ENCODE measurements at places on chromosomes 1 and 21.

DNA sequence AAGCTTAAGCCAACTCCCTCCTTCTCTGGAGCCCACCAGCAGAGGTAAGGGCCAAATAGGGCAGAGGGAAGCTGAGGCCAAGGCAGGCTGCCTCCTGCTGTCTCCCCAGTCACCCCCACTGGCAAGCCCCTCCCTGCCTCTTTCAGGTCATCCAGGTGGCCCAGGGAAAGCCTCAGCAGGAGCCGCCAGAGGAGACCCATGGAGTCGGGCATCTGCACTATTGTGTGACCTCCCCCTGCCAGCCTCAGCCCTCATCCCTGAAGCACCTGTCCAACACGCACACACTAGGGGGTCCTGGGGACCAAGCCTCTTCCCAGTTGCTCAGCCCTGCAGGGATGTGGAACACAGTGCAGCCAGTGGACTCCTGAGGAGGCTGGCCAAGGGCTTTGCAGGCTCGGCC is 5.3 kb upstream of the NAXE start:
- DNase-seq: no peak

DNA sequence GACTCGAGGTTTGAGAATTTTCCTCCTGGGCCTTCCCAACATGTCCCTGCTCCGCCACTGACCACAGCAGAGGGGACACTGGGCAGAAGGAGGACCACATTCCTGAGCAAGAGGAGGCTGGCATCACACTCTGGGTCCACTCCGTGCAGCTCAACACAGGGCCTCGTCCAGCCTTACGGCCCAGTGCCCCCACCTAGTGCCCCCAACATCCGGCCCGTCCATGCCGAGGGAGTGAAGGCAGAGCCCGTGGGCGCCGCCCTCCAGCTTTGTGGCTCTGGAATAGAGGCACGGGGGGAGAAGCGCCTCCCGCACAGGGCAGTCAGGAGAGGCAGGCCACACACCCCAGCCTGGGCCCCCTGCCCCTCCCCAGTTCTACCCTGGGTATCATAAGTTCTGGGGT is 158.3 kb downstream of the NPHP4 start:
- no peak for DNase-seq

DNA sequence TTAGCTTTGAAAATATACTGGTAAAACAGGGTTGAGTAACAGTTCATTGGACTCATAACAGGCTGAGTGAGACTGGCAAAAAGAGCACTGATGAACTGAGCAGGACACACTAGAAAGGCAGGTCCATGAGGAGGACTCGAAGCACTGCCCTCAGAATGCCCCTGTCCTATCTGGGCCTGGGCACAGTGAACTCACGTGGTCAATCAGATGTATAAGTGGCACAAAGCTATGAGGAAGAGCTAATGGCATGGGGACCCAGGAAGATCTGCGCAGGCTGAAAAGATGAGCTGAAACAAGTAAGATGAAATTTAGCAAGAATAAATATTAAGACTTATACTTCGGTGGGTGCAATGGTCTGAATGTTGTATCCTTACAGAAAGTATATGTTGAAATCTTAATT is 9.2 kb upstream of the RGS7 start:
- no peak for DNase-seq

DNA sequence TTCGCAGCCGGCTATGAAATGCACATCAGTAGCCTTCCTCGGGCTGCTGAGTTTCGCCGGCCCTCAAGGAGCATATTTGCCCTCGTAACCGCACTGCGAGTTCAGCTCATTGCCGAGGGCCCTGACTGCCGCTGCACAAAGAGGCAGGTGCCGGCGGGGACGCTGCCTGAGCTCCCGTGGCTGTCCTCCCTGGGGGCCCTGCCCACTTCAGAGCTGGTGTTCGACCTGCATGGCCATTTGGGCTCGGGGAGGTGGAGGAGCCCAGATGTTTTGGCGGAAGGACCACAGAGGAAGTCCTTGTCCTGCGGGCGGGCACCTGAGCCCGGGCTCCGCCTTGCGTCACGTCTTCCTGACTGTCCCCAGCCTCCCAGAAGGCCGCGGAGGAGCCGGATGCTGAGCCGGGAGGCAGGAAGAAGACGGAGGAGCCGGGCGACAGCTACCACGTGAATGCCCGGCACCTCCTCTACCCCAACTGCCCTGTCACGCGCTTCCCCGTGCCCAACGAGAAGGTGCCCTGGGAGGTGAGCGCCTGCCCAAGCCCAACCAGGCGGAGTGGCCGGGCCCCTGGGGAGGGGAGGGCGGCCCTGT is 29.9 kb upstream of the LRRC3 start:
- no peak for DNase-seq

GRCh38 chr1:1918901-1919303 is at the start of gene TMEM52:
Gene TMEM52, minus strand, starts transcription at chr1:1919279. Its CDS starts 14 bp downstream, at chr1:1919265.
- no peak for DNase-seq

DNA sequence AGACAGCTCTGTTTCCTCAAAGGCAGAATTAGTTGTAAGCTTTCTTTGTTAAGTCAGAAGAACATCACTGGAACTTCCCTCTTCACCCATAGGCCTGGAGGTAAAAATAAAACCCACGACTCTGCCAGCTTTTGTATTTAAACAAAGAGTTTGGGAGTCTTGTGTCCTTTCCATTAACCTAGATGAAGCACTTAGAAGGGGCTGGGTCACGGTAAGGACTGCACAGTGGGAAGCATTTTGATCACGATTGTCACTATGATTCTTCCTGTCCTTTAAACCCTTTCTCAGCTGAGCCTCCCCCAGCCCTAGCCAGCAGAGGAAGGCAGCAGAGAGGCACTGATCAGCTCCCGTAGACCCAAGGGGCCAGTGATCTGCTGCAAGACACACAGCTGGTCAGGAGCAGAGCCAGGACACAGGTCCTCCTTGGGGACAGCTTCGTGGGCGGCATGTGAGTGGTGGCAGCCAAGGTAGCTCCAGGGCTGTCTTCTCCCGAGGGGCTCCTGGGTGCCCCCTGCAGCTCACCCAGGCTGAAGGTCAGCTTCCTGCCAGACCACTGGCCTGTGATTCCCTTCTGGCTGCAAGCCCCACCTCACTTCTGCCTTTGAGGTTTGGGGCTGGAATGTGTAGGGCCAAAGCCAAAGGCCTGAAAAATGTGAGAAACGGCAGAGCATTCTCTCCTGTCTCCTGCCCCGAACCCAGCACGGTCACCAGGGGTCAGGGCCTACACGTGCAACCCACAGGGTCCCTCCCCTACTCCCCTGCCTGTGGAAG is 4.0 kb upstream of the LAPTM5 start:
- no peak for DNase-seq

- DNase-seq: peak; percentile 76
Observed at GRCh38 chr1:109502364-109502851, 7.1 kb downstream of the AMIGO1 start.

GRCh38 chr1:1677718-1678580 is 14.6 kb downstream of the SLC35E2B start:
- DNase-seq: peak; percentile 37

- DNase-seq: no peak
Observed at GRCh38 chr1:28341591-28341990, 12.8 kb downstream of the MED18 start.

GRCh38 chr1:164764333-164764732 is 205.3 kb downstream of the PBX1 start:
- no peak for DNase-seq

DNA sequence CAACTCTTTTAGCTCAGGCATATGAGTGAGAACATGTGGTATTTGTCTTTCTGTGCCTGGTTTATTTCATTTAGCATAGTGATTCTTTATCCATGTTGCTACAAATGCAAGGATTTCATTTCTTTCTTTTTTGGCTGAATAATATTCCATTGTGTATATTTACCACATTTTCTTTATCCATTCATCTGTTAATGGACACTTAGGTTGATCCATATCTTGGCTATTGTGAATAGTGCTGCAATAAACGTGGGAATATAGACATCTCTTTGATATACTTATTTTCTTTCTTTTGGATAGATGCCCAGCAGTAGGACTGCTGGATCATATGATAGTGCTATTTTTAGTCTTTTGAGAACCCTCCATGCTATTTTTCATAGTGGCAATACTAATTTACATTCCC is 30.8 kb downstream of the ASB17 start:
- DNase-seq: no peak

- no peak for DNase-seq
Observed at GRCh38 chr21:40381111-40381510, 465.8 kb downstream of the DSCAM start.

GRCh38 chr1:115507901-115508300 is 133.9 kb upstream of the VANGL1 start:
- DNase-seq: no peak

DNA sequence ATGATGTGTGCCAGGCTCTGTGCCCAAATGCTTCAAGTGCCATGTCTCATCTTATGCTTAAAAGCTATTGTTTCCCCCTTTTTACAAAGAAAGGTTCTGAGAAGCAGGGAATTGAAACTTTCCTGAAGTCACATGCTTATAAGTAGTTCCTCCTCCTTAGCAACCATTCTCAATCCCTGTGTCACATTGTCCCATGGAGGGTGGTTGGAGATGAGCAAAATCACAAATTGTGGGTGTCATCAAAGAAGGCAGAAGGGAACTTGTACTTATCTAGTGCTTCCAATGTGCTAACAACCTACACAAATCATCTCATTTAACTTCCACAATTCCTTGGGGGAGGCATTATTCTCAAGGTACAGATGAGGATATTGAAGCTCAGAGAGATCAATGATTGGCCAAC is 10.1 kb upstream of the ERICH3 start:
- no peak for DNase-seq

- DNase-seq: no peak
Observed at GRCh38 chr1:223758734-223759133, 46.4 kb downstream of the CAPN2 start.

- no peak for DNase-seq
Observed at GRCh38 chr1:226428348-226428747, 20.5 kb upstream of the PARP1 start.

GRCh38 chr1:225883616-225884265 is 1.6 kb upstream of the TMEM63A start:
- no peak for DNase-seq

GRCh38 chr1:28412731-28413130 is 43.2 kb downstream of the PHACTR4 start:
- no peak for DNase-seq

- peak; percentile 3 for DNase-seq
Observed at GRCh38 chr1:179142889-179143299, 61.0 kb downstream of the TOR3A start.

- DNase-seq: no peak
Observed at GRCh38 chr1:220717800-220718640, 27.9 kb downstream of the C1orf115 start.

DNA sequence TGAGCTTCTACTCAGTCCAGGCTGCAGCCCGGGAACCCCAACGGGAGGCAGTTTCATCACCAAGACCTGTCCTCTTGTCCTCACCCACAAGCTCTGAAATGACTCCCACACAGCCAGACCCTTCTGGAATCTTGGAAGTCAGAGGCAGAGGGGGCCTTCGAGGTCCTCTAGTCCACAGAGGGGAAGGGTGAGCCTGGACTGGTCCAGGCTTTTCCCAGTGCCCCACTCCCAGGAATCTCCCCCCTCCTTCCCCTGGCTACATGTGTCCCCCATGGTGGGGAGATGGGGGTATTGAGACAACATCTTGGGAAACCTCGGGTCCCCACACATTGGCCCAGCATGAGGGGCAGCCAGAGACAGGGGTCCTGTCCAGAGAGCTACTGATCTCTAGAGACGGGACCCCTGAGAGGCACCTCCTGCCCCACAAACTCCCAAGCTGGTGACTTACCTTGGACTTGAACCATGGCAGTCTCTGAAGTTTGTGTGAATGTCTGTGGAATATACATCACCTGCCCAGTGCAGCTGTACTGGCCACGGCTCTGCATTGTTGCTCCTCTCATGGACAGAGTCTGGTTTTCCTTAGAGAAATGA is 19.4 kb upstream of the SLAMF9 start:
- no peak for DNase-seq

GRCh38 chr21:33644383-33645074 is 2.2 kb downstream of the ITSN1 start:
- no peak for DNase-seq

DNA sequence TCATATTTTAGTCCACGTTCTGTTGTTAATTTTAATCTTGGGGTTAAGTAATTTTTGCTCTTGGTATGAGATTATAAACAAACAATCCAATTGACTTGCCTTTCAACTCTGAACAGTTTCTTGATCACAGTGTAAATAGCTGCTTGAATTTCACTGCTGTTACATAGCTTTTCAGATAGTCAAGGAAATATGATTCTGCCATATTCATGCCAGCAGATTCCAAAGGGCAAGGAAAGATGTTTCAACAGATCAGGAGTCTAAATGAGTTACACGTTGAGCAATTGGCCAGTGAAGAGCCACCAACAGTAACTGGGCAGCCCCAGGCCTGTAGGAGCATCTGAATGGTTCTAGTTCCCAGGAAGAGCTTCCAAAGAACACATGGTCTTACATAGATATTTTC is 93.6 kb downstream of the LEPR start:
- DNase-seq: no peak

DNA sequence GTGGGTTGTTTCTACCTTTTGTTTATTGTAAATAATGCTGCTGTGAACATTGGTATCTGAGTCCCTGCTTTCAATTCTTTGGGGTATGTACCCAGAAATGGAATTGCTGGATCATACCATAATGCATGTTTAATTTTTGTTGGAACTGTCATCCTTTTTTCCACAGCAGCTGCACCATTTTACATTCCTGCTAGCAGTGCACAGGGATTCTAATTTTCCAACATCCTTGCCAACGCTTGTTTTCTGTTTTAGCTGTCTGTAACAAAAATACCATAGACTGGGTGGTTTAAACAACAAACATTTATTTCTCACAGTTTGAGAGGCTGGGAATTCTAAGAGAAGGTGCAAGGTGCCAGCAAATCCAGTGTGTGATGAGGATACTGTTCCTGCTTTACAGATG is 65.1 kb downstream of the RAVER2 start:
- no peak for DNase-seq

DNA sequence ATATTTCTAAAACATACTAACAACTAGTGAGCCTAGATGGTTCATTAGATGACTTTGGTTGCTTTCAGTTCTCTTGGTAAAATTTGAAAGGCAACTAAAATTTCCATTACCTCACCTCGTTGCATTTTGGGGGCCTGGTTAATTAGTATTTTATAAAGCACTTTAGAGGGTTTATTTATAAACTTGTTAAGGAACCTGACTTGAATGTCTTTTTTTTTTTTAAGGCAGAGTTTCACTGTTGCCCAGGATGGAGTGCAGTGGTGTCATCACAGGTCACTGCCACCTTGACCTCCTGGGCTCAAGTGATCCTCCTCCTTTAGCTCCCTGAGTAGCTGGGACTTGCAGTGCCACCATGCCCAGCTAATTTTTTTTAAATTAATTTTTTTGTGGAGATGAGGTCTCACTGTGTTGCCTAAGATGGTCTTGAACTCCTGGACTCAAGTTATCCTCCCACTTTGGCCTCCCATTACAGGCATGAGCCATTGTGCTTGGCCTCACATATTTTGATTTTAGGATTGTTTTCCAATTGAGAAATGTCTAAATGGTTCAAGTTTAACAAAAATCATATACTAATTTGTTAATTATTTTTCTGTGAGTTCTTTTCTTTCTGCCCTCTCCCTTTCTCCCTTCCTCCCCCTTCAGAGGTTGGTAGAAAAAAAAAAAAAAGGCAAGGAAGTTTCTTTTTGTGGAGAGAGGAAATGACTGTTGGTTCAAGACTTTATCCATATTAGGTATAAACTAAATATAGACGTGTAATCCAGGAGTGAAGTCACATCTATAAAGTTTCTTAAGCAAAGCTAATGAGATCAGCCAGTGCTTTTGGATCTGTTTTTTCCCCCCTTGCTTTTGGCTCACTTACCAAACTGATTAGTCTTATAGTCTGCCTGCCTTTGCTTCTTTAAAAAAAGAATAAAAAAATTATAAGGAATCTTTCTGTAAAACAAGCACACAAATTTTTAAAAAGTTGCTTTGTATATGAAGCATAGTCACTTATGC is 24.7 kb downstream of the CLIC4 start:
- no peak for DNase-seq

GRCh38 chr1:19138331-19138730 is 71.7 kb downstream of the UBR4 start:
- no peak for DNase-seq

GRCh38 chr1:231924180-231924579 is 297.6 kb downstream of the DISC1 start:
- no peak for DNase-seq
